ENCODE measurements at places on chromosomes 16 and 17.
A peak's percentile ranks its signal among the peaks of the same experiment; 100 is the strongest.

DNA sequence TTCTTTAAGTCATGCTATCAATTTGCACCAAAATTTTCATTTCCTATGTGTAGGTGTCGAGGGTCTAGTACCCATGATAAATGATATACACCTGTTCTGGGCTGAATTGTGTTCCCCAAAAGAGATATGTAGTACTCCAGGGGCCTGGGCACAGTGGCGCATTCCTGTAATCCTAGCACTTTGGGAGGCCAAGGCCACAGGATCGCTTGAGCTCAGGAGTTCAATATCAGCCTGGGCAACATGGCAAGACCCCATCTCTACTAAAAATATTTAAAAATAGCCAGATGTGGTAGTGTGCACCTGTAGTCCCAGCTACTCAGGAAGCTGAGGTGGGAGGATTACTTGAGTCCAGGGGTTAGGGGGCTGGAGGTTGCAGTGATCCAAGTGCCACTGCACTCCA is 23.5 kb upstream of the KANSL1 start:
- no peak for DNase-seq

DNA sequence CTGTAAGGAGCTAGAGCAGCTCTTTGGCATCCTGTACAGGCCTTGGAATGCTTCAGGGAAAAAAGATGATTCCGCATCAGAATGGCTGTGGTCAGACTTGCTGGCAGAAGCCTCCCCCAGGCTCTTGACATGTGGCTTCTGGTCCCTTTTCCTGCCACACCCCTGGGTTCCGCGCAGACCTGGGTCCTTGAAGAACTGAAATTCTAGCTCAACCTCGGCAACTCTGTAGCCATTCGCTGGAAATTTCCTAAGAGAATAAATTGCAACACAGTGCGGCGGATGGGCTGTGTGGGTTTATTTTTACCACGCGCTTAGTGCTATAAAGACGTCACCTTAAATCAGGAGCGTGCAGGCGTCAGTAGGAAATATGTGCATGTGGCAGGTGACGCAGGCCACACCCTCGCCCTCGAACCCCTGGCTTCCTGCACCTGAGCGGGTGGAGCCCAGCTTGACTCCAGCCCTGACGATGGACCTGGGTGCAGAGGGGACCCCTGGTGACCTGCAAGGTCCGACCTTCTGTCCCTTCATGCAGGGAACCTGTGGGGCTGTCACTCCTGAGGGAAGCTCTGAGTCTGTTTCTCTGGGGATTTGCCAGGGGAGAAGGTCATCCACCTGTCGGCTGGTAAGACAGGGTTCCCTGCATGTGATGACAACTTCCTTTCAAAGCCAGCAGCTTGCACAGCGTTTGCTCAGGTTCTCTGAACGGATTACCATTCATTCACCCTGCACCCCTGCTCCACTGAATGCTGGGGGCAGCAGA is 46.3 kb downstream of the METRNL start:
- DNase-seq: peak; percentile 88

GRCh38 chr16:84253173-84253572 is 13.4 kb upstream of the KCNG4 start:
- DNase-seq: no peak

DNA sequence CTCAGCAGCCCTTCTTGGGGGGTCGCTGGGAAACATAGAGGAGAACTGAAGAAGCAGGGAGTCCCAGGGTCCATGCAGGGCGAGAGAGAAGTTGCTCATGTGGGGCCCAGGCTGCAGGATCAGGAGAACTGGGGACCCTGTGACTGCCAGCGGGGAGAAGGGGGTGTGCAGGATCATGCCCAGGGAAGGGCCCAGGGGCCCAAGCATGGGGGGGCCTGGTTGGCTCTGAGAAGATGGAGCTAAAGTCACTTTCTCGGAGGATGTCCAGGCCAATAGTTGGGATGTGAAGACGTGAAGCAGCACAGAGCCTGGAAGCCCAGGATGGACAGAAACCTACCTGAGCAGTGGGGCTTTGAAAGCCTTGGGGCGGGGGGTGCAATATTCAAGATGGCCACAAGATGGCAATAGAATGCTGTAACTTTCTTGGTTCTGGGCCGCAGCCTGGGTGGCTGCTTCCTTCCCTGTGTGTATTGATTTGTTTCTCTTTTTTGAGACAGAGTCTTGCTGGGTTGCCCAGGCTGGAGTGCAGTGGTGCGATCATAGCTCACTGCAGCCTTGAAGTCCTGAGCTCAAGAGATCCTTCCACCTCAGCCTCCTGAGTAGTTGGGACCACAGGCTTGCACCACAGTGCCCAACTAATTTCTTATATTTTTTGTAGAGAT is 3.4 kb downstream of the STH start:
- DNase-seq: peak; percentile 82

DNA sequence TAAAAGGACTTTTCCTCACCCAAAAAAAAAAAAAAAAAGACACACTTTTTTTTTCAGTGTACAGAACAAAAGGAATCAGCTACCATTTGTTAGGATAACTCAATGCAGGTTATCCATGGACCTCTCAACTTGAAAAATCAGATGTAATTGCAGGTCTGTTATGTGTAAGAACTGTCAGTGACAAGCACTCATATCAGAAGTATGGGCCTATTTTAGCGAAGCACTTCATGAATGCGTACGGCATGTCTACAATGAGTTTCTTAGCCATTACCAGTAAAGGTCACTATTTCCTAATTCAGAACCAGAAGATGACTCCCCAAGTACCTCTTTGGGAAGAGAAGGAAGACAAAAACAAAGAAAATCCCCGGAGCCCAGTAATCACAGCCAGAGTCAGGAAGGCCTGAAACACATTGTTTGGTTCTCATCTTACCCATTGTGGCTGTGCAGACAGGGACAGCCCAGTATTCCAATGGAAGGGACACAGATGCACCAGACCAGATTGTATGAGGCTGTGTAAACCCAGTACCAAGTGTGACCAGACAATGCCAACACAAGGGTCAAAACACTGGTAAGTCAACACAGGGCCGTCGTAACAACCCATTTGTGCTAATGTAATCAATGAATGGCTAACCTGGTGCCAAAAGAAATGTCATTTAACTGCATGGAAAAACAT is 188.0 kb downstream of the PMP22 start:
- no peak for DNase-seq

DNA sequence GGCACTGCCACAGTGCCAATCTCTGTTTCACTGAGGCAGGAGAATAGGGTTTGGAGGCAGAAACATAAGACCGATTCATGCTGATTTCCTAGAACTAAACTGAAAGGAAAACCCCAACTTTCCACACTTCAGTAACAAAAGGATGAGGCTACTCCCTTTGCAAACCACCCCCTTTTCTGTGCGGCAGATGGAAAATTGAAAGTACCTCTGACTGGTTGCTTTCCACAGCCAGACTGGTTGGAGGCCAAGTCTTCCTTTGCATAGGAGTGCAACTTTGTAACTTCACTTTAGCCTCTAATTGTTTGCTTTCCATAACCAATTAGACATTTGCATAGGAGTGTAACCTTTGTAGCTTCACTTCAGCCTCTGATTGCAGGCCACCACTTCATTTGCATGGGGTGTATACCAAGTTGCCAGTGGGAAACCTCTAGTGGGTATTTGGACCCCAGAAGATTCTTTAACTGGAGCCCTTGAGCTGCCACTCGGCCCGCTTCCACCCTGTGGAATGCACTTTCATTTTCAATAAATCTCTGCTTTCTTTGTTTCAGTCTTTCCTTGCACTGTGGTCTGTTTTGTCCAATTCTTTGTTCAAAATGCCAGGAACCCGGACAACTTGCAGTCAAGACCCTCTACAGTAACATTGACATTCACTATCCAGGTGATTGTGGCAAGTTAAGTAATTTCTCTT is 252.0 kb downstream of the UTP18 start:
- no peak for DNase-seq

DNA sequence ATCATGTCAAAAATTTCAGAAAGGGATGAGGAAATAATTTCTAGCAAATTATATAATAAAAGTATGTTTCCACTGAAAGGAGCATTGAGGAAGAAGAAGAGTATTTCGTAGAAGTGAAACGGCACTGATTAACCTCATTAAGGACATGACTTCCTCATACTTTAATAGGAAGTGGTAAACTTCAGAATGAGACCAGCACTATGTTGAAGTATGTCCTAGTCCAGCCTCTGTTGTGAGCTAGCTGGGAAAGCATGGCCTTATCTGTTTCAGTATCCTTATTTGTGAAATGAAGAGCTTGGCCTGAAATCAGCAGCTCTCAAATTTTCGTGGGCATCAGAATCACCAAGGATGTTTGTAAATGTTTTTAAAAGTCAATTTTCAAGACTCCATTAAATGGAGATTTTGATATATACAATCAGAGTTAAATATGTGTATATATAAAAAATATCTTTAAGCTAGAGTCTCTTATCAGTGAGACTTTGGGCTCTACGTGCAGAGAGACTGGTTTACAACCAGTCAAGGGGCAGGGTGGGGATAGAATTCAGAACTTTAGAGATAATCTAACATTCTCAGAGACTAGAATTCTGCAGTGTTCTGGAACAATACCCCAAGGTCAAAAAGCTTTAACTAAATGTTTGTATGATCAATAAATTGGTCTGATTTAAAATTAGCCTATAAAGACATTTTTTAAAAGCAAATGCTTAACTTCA is 365.4 kb downstream of the CDH13 start:
- DNase-seq: no peak

DNA sequence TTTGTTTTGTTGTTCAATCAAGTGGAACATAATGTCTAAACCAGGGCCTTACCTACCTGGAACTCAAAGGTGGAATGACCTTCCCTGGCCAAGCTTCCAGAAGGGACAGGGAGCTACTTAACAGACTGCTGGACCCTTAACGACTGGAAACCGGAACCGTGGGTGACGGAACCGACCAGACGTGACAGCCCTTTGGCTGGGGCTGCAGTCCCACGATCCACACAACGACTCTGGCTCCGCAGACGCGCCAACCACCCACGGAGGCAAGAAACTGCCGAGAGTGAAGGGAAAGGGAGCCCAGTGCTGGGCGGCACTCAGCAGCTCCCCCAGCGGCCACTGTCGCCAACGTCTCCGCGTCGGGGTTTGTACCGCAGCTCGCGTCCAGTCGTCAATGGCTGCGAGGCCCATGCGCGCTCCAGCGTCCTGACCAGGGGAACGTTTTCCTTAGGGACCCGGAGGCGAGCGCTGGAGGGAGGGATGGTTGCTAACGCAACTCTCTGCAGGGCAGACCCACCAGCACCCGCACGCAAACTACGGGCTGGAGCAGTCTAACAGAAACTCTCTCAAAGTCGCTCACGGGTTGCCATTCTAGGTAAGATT is 5.5 kb upstream of the KIF22 start:
- peak; percentile 82 for DNase-seq
